HS-5 (cell line): ENCODE measurements at places on chromosomes 11 and 22.

GRCh38 chr22:46408568-46409506, 73.3 kb downstream of the TRMU start:
- no peak for DNase-seq

GRCh38 chr22:37237371-37238268, 6.4 kb downstream of the RAC2 start:
- DNase-seq: no peak

DNA sequence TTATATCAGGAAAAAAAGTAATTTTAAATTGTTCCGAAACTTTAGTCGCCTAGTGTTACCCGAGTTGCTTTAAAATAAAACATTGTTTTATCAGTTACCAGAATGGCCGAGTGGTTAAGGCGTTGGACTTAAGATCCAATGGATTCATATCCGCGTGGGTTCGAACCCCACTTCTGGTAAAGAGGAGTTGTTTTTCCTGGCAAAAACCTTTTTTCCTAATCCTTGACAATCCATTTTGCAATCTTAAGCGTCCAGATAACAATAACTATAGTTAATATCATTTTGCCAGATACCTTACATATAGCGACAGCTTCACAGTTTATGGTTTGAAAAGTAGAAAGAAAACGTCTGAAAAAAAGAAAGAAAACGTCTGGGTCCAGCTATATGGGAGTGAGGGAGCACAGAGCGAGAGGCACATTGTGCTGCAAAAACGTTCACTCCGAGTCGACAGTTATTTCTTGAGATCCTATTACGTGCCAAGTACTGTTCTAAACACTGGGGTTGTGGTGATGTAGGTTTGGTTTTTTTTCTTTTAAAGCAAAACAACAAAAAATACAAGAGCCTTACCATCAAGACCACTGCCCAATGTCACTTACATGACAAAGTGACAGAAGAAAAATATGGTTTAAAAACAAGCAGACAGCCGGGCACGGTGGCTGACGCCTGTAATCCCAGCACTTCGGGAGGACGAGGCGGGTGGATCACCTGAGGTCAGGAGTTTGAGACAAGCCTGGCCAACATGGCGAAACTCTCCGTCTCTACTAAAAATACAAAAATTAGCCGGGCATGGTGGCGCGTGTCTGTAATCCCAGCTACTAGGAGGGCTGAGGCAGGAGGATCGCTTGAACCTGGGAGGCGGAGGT, 40.6 kb downstream of the OR4D9 start:
- peak; percentile 70 for DNase-seq

- DNase-seq: no peak
These were observed 20.5 kb upstream of the AMOTL1 start for GRCh38 chr11:94747601-94748041.

DNA sequence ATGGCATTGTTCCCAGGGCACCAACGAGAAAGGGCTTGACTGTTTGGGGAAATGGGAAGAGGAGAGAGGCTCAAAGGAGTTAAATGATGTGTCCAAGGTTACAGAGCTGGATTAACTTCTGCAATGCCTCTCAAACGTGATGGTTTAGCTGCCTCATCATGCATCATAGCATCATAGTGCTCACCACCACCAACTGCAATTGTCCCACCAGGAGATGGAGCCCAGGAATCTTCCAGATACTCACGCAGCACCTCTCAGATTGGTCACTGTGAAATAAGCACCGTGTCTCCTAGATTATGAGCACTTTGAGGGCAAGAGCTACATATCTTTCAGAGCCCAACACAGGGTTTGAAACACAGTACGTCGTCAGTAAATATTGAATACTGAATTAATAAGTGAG, 69.2 kb downstream of the PRSS23 start:
- no peak for DNase-seq

- no peak for DNase-seq
These were observed 412.9 kb downstream of the METTL15 start for GRCh38 chr11:28521075-28521474.
